ENCODE measurements at places on chromosomes 16 and 17. TPM values are rescaled to one million over a fixed set of nuclear protein-coding genes. Genes with fewer than 3 reads are reported as not detected.

The CDRT15L2 gene
- total RNA-seq: not detected

The MAF gene
- 33.0 TPM for total RNA-seq

The PRAC2 gene
- not detected for total RNA-seq

The RHBDL3 gene
- total RNA-seq: 4.4 TPM

The PIRT gene
- total RNA-seq: 0.38 TPM

The IL34 gene
- not detected for total RNA-seq

The SLC6A4 gene
- 34.7 TPM for total RNA-seq

The GLYR1 gene
- 126 TPM for total RNA-seq

The WDR59 gene
- total RNA-seq: 88.9 TPM

The DYNC1LI2 gene
- total RNA-seq: 135 TPM

The CD300A gene
- total RNA-seq: not detected

The CMTM1 gene
- 8.4 TPM for total RNA-seq

The CCL8 gene
- not detected for total RNA-seq

The MEIOB gene
- total RNA-seq: not detected

- peak overlapping the region; percentile 25 for H3K27ac ChIP-seq
- H3K27me3 ChIP-seq: no peaks in the 10 kb centered on the region
- DNase-seq: no peak
- H3K36me3 ChIP-seq: peaks cover 4% of the 10 kb centered on the region
- H3K4me3 ChIP-seq: peak overlapping the region; percentile 55
Measured at GRCh38 chr17:40303009-40303657, 5.8 kb upstream of the RARA start.

- H3K4me1 ChIP-seq: peaks cover 15% of the 10 kb centered on the region
- H3K4me3 ChIP-seq: no peak overlapping the region
- H3K27ac ChIP-seq: no peak overlapping the region
- DNase-seq: no peak
Measured at GRCh38 chr16:86725401-86725800, 147.1 kb downstream of the FOXL1 start.

GRCh38 chr17:82065638-82066303 is at the start of gene DUS1L:
Gene DUS1L, minus strand, starts transcription at chr17:82065804. Its CDS starts 745 bp downstream, at chr17:82065059.
- no peaks in the 10 kb centered on the region for H3K36me3 ChIP-seq
- H3K27me3 ChIP-seq: no peaks in the 10 kb centered on the region
- peak within 1 kb of the TSS; percentile 70 for H3K27ac ChIP-seq
- H3K4me1 ChIP-seq: no peaks in the 10 kb centered on the region

DNA sequence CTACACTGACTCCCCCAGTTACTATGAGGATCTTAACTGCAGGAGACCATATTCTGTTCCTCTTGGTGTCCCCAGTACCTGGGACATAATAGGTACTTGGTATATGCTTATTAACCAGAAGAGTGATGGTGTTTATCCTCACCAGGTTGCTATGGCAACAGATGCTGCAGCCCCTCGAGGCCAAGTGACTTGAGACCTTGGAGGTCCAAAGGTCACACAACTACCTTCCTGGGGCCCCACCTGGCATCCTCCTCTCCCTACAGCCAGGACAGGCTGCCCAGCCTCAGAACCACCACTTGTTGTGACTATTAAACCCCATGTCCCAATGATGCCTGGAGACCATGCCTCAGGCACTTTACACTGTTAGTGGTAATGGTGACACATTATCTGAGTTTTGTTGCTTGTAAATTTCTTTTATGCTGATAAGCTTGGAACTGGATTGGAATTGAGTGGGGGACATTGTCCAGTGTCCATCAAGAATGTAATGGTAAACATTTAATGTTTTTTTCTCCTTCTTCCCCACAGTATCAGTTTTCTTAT is 189.4 kb downstream of the CCDC182 start:
- peaks cover 3% of the 10 kb centered on the region for H3K27me3 ChIP-seq
- peak overlapping the region; percentile 51 for H3K27ac ChIP-seq
- H3K36me3 ChIP-seq: peaks cover 6% of the 10 kb centered on the region

GRCh38 chr17:72205357-72205756 is 84.5 kb downstream of the SOX9 start:
- no peaks in the 10 kb centered on the region for H3K36me3 ChIP-seq
- no peak for DNase-seq
- H3K27me3 ChIP-seq: peaks cover 45% of the 10 kb centered on the region
- peaks cover 7% of the 10 kb centered on the region for H3K4me1 ChIP-seq
- H3K4me3 ChIP-seq: no peak overlapping the region

DNA sequence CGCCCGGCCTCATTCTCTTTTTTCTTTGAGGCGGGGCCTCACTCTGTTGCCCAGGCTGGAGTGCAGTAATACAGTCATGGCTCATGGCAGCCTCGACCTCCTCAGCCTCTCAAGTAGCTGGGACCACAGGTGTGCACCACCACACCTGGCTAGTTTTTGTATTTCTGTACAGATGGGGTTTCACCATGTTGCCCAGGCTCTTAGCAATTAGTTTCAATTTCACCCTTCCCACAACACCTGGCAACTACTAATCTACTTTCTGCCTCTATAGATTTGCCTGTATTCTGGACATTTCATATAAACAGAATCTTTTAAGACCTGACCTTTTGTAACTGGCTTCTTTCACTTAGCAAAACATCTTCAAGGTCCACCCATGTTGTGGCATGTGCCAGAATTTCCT is 8.0 kb upstream of the NT5M start:
- H3K36me3 ChIP-seq: no peaks in the 10 kb centered on the region
- no peaks in the 10 kb centered on the region for H3K4me1 ChIP-seq
- H3K27ac ChIP-seq: no peak overlapping the region

- peaks cover 56% of the 10 kb centered on the region for H3K4me1 ChIP-seq
- peaks cover 29% of the 10 kb centered on the region for H3K36me3 ChIP-seq
- no peak for DNase-seq
- H3K27ac ChIP-seq: peak overlapping the region; percentile 97
- peak overlapping the region; percentile 91 for H3K4me3 ChIP-seq
- peaks cover 94% of the 10 kb centered on the region for H3K27me3 ChIP-seq
Measured at GRCh38 chr17:48594538-48595277, 1.1 kb upstream of the HOXB5 start.

- H3K27me3 ChIP-seq: peaks cover 3% of the 10 kb centered on the region
- DNase-seq: no peak
- H3K4me1 ChIP-seq: peaks cover 8% of the 10 kb centered on the region
- H3K27ac ChIP-seq: no peak overlapping the region
- H3K36me3 ChIP-seq: no peaks in the 10 kb centered on the region
Measured at GRCh38 chr16:10514369-10515055, 65.9 kb downstream of the EMP2 start.

GRCh38 chr17:37555386-37555785 is 53.8 kb downstream of the SYNRG start:
- no peak overlapping the region for H3K27ac ChIP-seq
- no peak for DNase-seq
- peaks cover 8% of the 10 kb centered on the region for H3K4me1 ChIP-seq
- no peaks in the 10 kb centered on the region for H3K27me3 ChIP-seq
- no peak overlapping the region for H3K4me3 ChIP-seq
- H3K36me3 ChIP-seq: peaks cover 27% of the 10 kb centered on the region

DNA sequence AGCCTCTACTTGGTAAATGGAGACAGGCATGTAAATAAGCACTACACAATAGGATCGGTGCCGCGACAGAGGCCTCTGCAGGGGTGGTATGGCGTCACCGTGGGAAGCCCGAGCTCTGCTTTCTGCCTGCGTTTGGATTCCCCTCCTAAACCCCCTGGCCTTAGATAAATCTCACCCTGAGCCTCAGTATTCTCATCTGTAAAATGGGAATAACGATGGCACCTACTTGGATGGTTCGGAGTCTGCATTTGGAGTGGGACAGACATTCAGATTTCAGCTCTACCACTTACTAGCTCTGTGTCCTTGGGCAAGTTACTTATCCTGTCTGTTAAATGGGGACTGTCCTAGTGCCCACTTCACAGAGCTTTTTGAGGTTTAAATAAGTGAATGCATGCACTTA is 42.8 kb upstream of the TNRC6A start:
- H3K4me3 ChIP-seq: no peak overlapping the region
- H3K27ac ChIP-seq: no peak overlapping the region
- no peak for DNase-seq
- no peaks in the 10 kb centered on the region for H3K36me3 ChIP-seq
- H3K4me1 ChIP-seq: peaks cover 23% of the 10 kb centered on the region
- H3K27me3 ChIP-seq: no peaks in the 10 kb centered on the region

- no peak overlapping the region for H3K4me3 ChIP-seq
- DNase-seq: peak; percentile 87
- H3K27me3 ChIP-seq: peaks cover 6% of the 10 kb centered on the region
- no peak overlapping the region for H3K27ac ChIP-seq
Measured at GRCh38 chr16:85275533-85276249, 163.4 kb upstream of the CIBAR2 start.

DNA sequence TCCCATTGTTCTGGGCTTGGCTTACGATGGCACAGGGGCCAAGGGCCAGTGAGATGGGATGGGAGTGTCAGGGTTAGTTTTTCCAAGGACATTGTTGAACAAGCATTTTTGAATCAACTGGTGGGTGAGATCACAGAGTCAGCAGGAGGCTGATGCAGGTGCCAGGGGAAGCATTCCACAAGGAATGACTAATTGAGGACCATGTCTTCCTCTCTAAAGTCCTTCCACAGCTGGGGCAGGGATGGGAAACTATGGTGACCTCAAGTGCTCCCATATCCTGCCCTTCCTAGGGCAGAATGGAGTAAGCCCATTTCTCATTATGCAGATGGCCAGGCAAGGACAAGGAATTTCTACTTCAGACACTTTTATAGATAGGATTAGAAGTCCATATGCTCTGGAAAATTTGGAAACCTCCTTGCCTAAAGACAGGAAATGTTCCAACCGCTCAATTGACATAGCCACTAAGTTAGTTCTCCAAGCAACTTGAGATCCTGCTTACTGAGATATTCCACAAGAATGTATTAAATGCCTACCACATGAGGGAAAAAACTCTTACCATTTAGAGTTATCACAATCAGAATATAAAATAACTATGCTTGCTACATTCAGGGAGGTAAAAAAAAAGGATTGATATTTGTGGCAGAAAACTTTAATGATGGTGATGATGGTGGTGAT is 21.2 kb upstream of the ENGASE start:
- no peaks in the 10 kb centered on the region for H3K36me3 ChIP-seq
- H3K4me3 ChIP-seq: no peak overlapping the region
- H3K27ac ChIP-seq: no peak overlapping the region

GRCh38 chr17:39306509-39307212 is 80.9 kb upstream of the STAC2 start:
- no peak for DNase-seq
- no peak overlapping the region for H3K4me3 ChIP-seq
- no peaks in the 10 kb centered on the region for H3K27me3 ChIP-seq
- peak overlapping the region; percentile 54 for H3K27ac ChIP-seq

DNA sequence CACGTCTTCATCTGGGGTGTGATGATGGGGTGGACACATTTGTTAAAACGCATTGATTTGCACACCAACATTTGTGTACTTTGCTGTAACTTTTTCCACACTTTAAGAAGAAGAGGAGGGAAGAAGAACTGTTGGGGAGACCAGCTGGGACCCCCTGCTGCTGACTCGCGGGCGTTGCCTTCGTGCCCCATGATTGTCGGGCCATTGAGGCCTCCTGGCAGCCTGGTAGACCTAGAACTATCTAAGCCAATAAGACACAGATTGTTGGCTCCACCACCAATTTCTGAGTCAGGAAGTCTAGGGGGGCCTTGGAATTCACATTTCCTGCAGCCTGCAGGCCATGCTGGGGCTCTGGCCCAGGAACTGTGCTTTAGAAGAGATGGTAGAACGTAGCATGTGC is 105.5 kb downstream of the TNFRSF13B start:
- no peaks in the 10 kb centered on the region for H3K36me3 ChIP-seq
- H3K27ac ChIP-seq: no peak overlapping the region
- H3K4me3 ChIP-seq: no peak overlapping the region
- peaks cover 7% of the 10 kb centered on the region for H3K4me1 ChIP-seq

DNA sequence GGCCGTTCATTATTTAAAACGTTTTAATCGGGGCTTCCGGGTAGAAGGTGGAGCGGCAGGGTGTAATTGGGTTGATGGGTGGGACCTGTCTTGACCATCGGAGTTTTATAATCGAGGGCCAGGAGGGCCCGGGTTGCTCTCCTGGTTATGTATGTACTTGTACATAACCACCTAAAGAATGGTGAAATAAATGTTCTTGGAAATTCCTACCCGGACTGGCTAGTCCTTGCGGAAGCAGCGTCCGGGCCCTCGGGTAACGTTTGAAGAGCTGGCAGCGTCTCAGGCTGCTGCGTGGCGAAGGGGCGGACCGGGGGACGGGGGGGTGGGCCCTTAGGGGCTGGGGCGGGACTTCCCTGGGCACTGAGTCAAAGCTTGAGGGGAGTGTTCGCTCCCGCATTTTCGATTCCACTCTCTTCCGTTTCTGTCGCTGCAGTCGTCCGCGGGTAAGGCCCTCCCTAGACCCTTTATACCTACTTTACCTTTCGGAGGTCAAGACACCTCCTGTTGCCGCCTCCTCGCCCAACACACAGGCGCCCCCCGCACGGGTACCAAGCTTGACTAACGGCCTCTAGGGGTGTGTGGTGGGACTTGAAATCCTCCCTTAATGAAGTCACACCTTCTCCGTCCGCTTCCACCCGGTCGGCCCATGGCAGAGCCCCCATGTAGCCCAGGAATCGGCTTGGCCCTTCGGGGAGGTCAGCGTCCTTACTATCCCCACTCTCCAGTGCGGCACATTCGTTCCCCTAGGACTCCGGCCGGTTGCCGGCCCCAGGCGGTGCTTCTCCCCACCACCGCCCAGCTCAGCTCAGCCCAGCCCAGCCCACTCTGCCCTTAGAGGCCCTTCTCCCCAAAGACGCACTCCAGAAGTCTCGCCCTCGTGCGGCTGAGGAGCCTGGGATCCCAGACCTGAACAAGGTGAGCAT is at the start of gene TMEM106A:
TSS of gene TMEM106A (plus strand) at position 396 of the 923 bp plus-strand sequence. CDS start 1,167 bp downstream, outside the sequence.
- DNase-seq: no peak
- H3K4me3 ChIP-seq: peak within 1 kb of the TSS; percentile 95
- no peaks in the 10 kb centered on the region for H3K27me3 ChIP-seq
- peaks cover 20% of the 10 kb centered on the region for H3K4me1 ChIP-seq
- peaks cover 4% of the 10 kb centered on the region for H3K36me3 ChIP-seq

DNA sequence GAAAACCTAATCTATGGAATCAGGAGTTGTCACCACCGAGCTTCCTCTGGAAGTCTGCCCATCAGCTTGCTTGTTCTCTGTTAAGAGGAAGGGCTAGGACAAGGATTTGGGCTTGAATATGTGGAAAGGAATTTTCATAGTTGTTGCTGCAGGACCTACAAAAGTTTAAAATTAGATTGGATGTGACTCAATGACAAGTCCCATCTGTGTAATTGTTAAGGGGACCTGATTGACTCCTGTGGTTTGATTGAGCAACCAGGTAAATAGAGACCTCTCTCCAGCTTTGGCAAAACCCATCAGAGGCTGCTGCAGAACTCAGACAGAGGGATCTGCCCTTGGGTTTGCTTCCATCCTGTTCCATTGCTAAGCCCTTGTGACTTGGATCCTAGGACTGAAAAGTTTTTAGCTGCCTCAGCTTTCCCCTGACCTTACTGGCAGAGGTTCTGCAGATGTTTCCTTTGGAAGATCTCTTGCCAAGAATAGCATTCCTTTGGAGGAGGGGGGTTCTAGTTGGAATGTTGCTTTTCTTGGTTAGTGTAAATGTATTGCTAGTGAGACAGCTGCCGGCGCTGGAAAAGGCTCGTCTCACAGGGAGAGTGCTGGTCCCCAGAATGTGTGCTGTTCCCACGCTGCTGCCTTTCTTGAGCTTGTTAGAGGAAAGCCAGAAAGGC is 50.0 kb downstream of the SF3B3 start:
- H3K4me3 ChIP-seq: no peak overlapping the region
- H3K27me3 ChIP-seq: no peaks in the 10 kb centered on the region
- peaks cover 14% of the 10 kb centered on the region for H3K4me1 ChIP-seq
- peaks cover 24% of the 10 kb centered on the region for H3K36me3 ChIP-seq
- no peak for DNase-seq

- peak overlapping the region; percentile 15 for H3K4me3 ChIP-seq
- peaks cover 30% of the 10 kb centered on the region for H3K4me1 ChIP-seq
- peaks cover 27% of the 10 kb centered on the region for H3K27me3 ChIP-seq
Measured at GRCh38 chr17:76532072-76532651, 5.3 kb downstream of the CYGB start.

GRCh38 chr17:77032929-77033328 is 107.8 kb upstream of the SEC14L1 start:
- peaks cover 13% of the 10 kb centered on the region for H3K27me3 ChIP-seq
- no peaks in the 10 kb centered on the region for H3K36me3 ChIP-seq
- no peak overlapping the region for H3K4me3 ChIP-seq
- H3K4me1 ChIP-seq: peaks cover 18% of the 10 kb centered on the region
- no peak for DNase-seq
